ENCODE measurements at places on chromosomes 2 and 18. TPM values are rescaled to one million over a fixed set of nuclear protein-coding genes. Genes with fewer than 3 reads are reported as not detected.

DNA sequence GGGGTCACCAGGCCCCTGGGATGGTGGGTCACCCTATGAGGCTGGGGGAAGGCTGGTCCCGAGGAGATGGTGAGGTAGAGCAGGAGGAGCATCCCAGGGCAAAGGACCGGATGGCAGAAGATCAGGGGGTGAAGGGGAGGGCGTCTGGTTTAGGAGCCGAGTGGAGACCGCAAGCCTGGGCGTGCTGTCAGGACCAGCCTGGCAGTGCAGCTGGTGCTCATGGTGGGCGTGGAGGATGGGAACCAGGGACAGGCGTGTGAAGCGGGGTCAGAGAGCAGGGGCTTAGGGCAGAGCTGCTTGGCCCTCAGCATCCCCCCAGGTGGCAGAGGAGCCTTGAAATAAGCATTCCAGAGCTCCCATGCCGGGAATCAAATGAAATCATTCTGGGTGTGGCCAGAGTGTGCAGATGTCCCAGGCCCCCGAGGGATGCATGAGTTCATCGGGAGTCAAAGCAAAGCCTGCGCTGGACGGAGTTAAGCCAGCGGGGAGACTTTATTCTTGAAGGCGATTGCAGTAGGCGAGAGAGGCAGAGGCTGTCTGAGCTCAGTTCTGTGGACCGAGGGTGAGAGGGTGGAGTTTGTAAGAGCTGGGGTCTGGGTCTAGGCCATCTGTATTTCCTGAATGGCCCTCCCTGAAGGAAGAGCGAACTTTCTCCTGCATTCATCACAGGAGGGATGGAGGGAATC lies 33.1 kb upstream of the MBP start:
- DNase-seq: no peak

Gene RESP18
- not detected for total RNA-seq

GRCh38 chr18:61658431-61658830 lies 234.4 kb downstream of the RNF152 start:
- DNase-seq: no peak

GRCh38 chr2:211513446-211513845 lies 957.0 kb downstream of the CPS1 start:
- no peak for DNase-seq

- DNase-seq: no peak
These were observed 34.7 kb downstream of the RFX8 start for GRCh38 chr2:101440127-101440738.

- no peak for DNase-seq
These were observed 224.2 kb downstream of the NUP35 start for GRCh38 chr2:183348492-183348891.

DNA sequence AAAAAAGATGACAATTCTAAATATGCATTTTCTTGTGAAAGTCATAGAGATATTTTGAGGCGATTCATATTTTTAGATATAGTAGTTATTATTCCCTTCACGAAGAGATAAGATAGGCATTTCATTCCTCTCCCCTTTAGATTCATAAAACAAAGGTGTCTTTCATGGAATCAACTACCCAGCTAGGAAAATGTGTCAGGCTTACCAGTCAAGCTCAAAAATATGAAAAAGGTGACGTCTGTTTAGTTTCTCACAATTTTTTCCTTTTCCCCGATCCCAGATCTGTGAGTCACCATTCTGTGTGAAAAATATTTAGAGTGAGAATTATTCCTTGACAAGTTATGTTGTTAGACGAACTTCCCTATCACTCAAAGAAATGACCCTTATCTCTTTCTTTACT lies 95.4 kb upstream of the FN1 start:
- DNase-seq: no peak

- DNase-seq: no peak
These were observed 141.0 kb upstream of the KCTD1 start for GRCh38 chr18:26689226-26689879.

Gene KCNK3
- total RNA-seq: not detected

Gene PIK3C3
- total RNA-seq: 53.2 TPM

Gene CROCC2
- not detected for total RNA-seq

Gene HIBCH
- 13.0 TPM for total RNA-seq

GRCh38 chr2:148901142-148901541 lies 26.1 kb downstream of the KIF5C start:
- no peak for DNase-seq

Gene ATRAID
- 59.7 TPM for total RNA-seq

Gene SIX2
- not detected for total RNA-seq

Gene NGEF
- not detected for total RNA-seq

- DNase-seq: no peak
These were observed 163.9 kb upstream of the THUMPD2 start for GRCh38 chr2:39942950-39943349.

DNA sequence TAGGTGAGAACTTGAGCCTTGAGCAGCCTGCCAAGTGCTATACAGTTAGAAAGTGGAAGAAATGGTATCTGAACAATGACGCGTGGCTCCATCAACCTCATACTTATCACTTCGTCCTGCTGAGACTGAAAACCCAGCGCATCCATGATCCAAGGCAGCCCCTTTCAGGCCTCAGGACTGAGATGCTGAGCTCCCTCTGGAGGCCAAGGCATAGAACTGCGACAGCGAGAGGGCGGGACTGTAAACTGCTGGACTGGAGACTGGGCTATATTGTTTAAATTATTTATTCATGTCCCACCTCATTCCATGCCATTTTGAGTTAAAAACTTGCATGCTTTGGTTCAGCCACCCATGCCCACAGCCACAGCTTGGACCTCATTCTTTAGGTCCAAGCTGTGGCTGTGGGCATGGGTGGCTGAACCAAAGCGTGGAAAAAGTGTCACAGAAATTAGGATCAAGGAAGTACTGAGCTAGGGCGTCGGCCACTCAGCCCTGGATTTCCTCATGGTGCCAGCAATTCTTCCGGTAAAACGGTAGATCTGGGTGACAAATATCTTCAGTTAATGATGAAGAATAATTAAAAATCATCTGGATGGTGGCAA lies 195.5 kb downstream of the L3MBTL4 start:
- no peak for DNase-seq

Gene CNTNAP5
- not detected for total RNA-seq

- DNase-seq: peak; percentile 23
These were observed 40.1 kb downstream of the ARHGAP25 start for GRCh38 chr2:68774569-68775271.

DNA sequence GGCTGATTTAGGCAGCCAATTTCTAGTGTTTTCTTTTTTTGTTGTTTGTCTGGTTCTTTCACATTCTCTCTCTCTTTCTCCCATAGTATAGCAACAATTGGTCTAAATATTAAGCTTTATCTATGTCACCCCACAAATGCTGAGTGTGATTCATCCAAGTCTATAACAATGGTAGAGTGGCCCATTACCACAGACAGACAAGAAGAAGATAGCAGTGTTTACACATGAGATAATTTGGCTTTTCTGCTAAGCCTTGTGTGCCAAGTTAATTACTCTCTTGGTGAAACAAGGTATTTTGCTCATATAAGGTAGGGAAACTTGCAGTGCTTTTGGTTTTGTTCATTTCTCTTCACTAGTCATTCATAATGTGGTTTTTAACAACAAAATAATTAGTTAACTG lies 166.5 kb downstream of the SLC8A1 start:
- no peak for DNase-seq

Gene CD28
- 174 TPM for total RNA-seq

DNA sequence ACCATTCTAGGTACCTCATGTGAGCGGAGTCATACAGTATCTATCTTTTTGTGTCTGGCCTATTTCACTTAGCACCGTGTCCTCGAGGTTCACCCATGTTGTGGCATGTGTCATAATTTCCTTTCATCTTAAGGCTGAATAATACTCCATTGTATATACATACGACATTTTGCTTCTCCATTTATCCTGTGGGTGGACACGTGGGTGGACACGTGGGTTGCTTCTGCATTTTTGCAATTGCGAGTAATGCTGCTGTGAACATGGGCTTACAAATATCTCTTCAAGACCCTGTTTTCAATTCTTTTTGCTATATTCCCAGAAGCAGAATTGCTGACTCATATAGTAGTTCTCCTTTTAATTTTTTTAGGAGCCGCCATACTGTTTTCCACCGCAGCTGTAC lies 243.6 kb upstream of the EPAS1 start:
- DNase-seq: no peak

Gene SULT1C2
- not detected for total RNA-seq

Gene FASTKD1
- total RNA-seq: 15.6 TPM

DNA sequence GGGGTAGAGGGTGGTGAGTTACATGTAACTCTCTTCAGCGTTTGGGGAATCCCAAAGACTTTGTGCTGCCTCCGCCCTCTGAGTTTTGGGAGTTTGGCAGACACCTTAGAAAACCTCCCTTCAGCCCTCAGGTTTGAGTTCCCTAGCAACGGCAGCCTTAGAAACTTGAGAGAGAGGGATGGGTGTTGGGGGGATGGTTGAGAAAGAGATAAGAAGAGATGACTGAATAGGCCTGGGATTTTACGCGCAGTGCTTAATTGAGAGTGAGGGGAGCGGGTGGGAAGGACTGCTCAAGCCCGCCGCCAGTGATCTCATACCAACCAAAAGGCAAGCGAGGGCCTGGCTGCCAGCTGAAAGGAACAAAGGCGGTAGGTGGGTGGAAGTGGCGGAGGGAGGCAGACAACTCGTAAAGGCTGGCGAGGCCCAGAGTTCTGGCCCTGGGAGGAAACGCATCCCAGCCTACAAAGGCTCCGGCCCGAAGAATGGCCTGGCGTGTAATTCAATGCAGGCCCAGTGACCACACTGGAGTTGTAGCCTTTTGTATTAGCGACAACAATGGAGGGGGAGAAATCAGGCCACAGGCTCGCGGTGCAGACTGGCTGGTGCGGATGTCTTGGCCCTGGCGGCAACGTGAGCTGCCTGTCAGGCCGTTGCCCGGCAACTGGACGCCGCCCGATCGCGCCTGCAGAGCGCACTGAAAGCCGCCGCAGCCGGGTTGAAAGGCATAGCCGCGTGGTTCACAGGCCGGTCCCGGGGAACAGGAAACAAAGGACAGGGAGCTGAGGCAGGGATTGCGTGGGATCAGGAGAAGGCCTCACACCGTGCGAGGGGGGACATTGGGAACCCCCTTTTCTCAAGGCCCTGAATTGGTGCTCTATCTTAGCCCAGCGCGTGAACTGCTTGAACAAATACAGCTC lies 39.9 kb upstream of the DARS1 start:
- no peak for DNase-seq

DNA sequence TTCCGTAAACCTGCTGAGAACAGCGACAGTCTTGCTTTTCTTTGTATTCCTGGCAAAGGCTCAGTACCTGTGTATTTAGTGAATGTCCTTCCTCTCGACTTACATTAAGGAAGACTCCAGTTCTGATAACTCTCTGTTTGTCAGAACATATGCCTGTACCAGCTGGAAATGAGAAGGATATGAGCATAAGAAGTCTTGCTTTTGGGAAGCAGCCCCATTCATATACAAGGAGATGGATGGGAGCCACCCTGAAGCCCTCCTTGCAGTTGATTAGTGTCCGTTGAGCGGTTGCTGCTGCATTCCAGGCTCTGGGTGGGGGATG lies 59.8 kb downstream of the SH3BP4 start:
- no peak for DNase-seq

- DNase-seq: no peak
These were observed 247.8 kb upstream of the SIX2 start for GRCh38 chr2:45256867-45257641.

Gene TRAF3IP1
- 8.9 TPM for total RNA-seq
